NCI-H524 (cell line): ENCODE measurements at places on chromosomes 2 and 18.

DNA sequence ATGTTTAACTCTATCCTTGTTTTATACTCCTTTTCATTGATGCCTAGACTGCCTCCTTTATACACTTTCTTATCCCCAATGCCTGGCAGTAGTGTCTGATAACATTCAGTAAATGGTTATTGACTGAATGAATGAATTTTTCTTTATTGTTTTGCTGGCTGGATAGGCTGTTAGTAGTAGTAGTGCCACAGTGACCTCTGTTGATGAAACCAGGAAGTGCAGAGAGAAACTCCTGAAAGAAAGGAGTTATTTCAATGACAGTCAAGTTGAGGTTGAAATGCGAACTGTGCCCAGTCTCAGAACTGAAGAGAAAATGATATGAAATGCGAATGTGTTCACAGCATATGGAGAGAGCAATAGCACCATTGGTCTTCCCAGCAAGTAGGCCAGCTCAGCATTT, 26.8 kb upstream of the SLC9A2 start:
- no peak for DNase-seq

- peak; percentile 84 for DNase-seq
Observed at GRCh38 chr2:236507393-236508085, 62.1 kb upstream of the ACKR3 start.

- no peak for DNase-seq
Observed at GRCh38 chr2:105062158-105062557, 24.3 kb downstream of the MRPS9 start.

DNA sequence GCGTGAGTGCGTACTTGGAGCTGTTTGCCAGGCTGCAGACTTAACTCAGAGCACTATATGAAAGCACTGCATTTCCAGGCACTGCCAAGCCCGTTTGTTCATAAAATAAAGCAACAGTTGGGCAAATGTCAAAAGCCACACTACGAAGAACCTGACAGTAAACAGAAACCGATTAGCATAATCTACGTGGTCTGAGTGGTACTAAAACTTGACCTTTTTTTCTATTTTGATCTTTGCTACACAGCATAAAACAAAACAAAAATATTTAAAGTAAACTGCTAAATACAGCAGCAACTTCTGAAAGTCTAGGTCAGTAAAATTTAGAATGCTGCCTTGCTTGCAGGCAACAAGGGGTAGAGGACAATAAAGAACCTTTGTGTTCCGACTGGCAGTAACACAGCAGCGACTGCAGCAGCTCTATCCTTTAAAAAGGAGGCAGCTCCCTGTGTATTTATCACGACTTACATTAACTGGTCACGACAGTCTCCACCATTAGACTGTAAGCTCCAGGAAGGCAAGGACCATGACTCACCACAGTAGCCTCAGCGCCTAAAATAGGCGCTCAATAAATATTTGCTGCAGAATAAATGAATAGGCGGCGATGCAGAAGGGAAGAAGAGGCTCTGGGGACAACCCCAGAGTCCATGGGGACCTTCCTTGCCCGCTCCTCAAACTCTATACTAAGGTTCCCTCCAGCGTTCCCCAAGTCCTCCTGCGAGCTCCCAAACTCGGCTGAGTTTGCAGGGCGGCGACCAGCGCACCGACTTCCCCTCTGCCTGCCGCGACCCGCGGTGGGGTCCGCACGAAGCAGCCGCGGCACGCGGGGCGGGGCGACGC, 902 bp downstream of the SS18 start:
- DNase-seq, result peak; percentile 56

DNA sequence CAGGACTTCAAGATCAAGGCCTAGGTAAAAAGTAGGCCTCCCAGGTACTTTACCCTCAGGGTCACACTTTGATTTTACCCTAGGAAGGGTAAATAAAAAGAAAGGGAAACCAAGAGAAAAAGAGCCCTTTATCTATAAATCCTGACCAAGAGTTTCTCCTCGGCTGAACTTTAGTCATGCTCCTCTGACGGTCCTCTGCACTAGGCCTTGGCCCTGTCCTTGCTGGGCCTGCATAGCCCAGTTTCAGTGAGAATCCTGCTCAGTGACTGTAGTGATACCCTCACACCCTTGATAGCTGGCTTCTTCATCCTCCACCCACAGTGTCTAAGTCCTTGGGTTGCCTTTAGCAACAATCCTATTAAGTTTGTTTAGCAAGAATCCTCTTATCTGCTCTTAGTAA, 20.5 kb upstream of the ITSN2 start:
- peak; percentile 16 for DNase-seq

DNA sequence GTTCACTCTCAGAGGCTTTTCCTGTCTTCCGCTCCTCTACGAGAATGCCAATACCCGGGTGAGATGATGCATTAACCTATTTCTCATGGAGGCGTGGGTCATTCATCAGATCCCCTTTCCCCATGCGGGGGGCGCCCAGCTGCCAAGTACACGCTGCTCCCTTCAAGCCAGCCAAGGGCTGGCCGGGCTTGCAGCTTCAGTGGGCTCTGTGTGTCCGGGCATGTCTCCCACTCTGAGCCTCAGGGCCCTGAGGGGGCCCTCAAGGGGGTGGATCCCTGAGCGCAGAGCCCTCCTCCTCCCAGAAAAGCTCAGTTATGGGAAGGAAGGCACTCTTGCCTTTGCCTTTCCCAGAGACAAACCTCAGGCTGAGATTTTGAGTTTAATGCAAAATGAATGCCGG, 431.8 kb upstream of the MYT1L start:
- no peak for DNase-seq

DNA sequence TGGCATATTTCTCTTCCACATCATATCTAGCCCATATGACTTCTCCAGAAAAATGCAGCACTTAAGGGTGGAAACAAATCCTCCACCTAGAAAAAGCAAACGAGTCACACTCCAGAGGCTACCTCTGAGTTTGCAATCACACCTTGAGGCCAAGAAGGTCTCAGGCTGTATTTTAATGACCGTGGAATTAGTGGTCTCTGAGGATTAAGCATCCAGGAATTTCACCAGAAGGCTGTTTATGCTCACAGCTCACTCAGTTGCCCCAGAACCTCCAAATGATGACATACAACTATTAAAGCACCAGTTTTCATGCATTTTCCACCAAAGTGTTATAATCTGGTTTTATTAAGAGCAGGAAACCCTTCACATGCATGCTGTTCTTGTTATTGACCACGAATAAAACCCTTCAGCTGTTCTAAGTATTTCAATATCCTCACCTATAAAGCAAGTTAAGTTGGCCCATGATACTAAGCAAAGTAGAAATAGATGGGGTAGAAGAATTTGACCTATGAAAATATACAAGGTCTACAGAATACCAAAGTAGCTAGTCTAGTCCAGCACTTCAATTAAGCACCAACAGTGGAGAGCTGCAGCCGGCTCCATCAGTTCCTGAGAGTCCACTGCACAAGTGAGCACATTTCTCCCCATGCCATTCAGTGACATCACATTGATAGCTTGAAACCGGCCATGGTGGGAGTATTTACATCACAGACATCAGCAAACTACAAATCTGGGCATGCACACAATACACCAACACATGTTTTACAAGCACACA, 39.5 kb upstream of the SLC14A1 start:
- no peak for DNase-seq

GRCh38 chr2:19670303-19670702, 231.5 kb downstream of the TTC32 start:
- DNase-seq, result no peak

DNA sequence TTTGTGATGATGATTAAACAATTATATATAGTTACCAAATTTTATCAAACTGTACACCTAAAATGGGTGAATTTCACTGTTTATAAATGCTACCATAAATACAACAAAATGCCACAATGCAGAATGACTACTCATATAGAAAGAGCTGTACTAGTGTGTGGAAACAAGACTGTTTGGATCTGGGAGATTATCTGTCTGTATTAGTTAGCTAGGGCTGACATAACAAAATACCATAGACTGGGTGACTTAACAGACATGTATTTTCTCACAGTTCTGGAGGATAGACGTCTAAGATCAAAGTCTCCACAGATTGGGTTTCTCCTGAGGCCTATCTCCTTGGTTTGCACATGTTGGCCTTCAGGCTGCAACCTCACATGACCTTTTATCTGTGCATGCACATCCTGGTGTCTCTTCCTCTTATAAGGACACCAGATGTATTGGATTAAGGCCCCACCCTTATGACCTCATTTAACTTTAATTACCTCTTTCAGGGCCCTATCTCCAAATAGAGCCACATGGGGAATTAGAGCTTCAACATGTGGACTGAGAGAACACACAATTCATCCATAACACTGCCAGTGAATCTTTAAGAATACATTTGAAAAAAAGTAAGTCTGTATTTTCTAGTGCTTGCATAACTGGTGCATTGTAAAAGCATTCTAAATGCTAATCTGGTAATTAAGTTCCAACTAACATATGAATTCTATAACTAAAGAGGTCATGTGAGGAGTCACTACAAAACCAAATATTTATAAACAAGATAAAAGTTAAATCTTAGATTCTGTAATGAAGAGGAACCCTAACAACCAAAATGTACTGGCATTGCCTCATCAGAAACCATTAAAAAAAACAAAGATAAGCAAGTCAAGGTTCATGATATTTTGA, 699.6 kb downstream of the NYAP2 start:
- DNase-seq, result peak; percentile 24

GRCh38 chr18:76209597-76209996, 285.4 kb downstream of the ZNF516 start:
- DNase-seq, result no peak

DNA sequence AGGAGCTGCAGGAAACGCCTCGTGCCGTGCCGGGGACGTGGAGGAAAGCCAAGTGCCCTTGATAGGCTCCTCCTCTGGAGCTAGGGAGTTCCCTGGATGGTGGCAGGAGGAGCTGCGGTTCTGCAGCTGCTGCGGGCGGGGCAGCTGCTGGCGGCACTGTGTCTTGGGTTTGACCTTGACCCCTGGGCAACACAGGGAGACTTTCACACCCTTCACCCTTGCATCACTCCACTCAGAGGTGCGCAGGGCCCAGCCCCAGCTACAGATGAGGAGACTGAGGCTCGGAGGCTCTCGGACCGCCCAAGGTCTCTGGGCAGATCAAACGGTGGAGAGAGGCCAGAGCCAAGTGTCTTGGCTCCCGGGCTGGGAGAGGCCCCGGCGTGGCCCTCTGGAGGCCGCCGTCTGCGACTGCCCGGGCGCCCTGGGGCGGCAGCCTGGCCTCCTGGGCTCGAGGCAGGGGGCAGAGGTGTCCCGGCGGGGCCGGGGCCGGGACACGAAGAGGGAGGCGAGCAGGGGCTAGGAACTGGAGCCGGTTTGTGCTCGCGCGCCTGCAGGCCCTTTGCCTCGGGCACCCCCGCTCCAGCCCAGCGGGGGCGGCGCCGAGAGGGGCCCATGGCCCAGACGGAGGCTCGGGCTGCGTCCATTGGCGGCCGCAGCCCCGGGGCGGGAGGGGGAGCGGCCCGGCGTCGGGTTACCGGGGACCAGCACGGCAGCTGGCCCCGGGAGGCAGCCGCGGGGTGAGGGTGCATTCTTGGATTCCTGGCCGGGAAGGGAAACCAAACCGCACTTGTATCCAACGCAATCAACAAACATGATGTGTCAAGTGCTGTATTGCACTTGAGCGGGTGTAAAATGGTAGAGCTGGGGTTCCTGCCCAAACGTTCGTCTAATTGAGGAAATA, 129.6 kb upstream of the SLC1A4 start:
- peak; percentile 67 for DNase-seq

DNA sequence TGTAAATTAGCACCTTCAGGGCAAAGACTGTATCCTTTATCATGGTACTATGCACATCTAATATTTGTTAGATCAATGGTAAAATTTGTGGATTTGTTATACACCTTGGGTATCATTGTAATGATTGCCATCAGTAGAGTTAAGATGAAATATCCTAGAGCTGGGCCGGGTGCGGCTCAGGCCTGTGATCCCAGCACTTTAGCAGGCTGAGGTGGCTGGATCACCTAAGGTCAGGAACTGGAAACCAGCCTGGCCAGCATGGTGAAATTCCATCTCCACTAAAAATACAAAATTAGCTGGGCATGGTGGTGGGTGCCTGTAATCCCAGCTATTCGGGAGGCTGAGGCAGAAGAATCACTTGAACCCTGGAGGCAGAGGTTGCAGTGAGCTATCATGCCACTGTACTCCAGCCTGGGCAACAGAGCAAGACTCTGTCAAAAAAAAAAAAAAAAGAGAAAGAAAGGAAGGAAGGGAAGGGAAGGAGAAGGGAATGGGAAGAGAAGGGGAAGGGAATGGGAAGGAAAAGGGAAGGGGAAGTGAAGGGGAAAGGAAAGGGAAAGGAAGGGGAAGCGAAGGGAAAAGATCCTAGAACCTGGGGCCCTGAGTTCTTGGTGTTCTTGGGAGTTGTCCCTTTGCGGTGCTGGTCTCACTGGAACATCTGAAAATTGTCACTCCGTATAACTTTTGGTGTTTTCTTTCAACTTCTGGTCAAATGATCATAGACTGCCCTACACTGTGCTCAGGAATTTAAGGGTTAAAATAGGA, 71.1 kb upstream of the NEUROD1 start:
- no peak for DNase-seq

GRCh38 chr18:74773171-74773624, 175.5 kb downstream of the ZNF407 start:
- DNase-seq, result no peak

- no peak for DNase-seq
Observed at GRCh38 chr2:192128655-192129054, 66.1 kb downstream of the TMEFF2 start.

GRCh38 chr2:11248-11941, 34.9 kb downstream of the FAM110C start:
- DNase-seq, result peak; percentile 25

DNA sequence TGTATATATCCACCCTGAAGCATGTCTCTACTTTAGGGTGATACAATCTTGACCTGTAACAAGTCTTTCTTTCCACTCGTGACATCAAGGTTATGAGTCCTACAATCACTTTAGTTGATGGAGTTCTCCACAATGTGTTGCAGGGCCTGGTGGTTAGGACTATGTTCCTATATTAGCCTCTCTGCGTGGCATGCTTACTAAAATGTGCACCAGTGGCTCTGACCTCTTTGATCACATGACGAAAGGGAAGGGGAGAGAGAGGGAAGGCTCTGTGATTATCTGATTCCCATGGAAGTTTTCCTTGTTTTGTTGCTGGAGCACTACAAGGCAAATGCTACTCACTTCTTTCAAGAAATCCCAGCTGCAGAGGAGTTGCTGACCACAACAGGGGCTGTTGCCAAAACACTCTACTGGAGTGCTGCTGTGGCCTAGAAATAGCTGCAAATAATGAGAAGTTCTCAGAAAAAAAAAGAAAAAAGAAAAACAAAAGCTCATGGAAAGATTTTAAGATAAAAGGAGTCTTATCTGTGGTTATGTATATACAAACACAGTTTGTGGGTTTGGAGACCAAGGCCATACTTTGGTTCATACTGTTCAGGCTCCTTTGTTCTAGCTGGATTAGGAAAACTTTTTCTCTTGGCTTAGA, 272.8 kb upstream of the MMADHC start:
- no peak for DNase-seq

- DNase-seq, result no peak
Observed at GRCh38 chr2:60368456-60368855, 185.0 kb downstream of the BCL11A start.

- DNase-seq, result no peak
Observed at GRCh38 chr2:223588251-223588650, 13.9 kb downstream of the SCG2 start.

DNA sequence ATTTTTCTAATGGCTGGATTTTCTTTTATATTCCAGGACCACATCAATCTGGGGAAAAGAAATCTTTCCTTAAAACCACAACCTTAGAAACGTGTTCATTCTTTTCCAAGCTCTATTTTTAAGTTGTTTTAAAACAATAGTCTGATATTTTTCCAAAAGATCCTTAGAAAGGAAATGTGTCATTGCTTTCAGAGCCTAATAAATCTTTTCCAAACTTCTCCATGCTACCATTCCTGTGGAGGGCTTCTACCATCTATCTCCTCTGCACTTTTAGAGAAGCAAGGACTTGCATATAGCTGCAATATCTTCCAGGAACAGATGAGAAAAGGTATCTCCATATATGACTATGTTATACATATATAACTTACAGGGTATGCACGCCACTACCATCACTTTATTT, 21.2 kb downstream of the WDFY1 start:
- no peak for DNase-seq
